ENCODE measurements at places on chromosomes 2 and 18. TPM values are rescaled to one million over a fixed set of nuclear protein-coding genes. Genes with fewer than 3 reads are reported as not detected.

The REG1B gene
- total RNA-seq: not detected

The EVX2 gene
- not detected for total RNA-seq

The COA5 gene
- total RNA-seq: 22.7 TPM

The POTEI gene
- not detected for total RNA-seq

The POLR1A gene
- 36.8 TPM for total RNA-seq

The ABCG8 gene
- not detected for total RNA-seq

The C2orf81 gene
- total RNA-seq: 1.7 TPM

The VWC2L gene
- not detected for total RNA-seq

The KCNJ3 gene
- not detected for total RNA-seq

The RAB31 gene
- 68.9 TPM for total RNA-seq

The NT5DC4 gene
- not detected for total RNA-seq

The GKN2 gene
- not detected for total RNA-seq

The ANKRD30B gene
- total RNA-seq: not detected

The REG1A gene
- not detected for total RNA-seq

The LCLAT1 gene
- 38.5 TPM for total RNA-seq

The ABCG5 gene
- not detected for total RNA-seq

The BOK gene
- 24.3 TPM for total RNA-seq

The RAB6C gene
- total RNA-seq: not detected

The HOXD4 gene
- total RNA-seq: 1.6 TPM

The VWA3B gene
- not detected for total RNA-seq

The SRBD1 gene
- total RNA-seq: 33.3 TPM

The POTEC gene
- total RNA-seq: not detected

The ALK gene
- total RNA-seq: not detected

The AGXT gene
- not detected for total RNA-seq

The DNAH6 gene
- total RNA-seq: 0.86 TPM

The ME2 gene
- total RNA-seq: 39.6 TPM

The GAREM1 gene
- 3.0 TPM for total RNA-seq

The DSC2 gene
- total RNA-seq: 0.97 TPM

The SCN3A gene
- total RNA-seq: 0.54 TPM

The ACADL gene
- 0.65 TPM for total RNA-seq

The IDH1 gene
- total RNA-seq: 222 TPM

The IL1R1 gene
- 278 TPM for total RNA-seq

The DNAJC5G gene
- total RNA-seq: not detected

The KIF1A gene
- total RNA-seq: under 0.01 TPM

The ERCC3 gene
- total RNA-seq: 36.1 TPM

The MPP4 gene
- 2.2 TPM for total RNA-seq

The PLCL1 gene
- total RNA-seq: 0.39 TPM

The G6PC2 gene
- not detected for total RNA-seq

The C2orf68 gene
- 19.9 TPM for total RNA-seq

The CCDC150 gene
- total RNA-seq: 4.3 TPM
